ENCODE measurements at places on chromosomes 11 and 22. TPM values are rescaled to one million over a fixed set of nuclear protein-coding genes. Genes with fewer than 3 reads are reported as not detected.

DEUP1 gene
- polyA plus RNA-seq, result 0.71 TPM

TRIM49C gene
- not detected for polyA plus RNA-seq

CD81 gene
- polyA plus RNA-seq, result 643 TPM

IGLL1 gene
- polyA plus RNA-seq, result not detected

CCDC73 gene
- not detected for polyA plus RNA-seq

PANX2 gene
- polyA plus RNA-seq, result 15.2 TPM

SERPING1 gene
- polyA plus RNA-seq, result 43.4 TPM

CHEK1 gene
- polyA plus RNA-seq, result 24.5 TPM

OR8G1 gene
- not detected for polyA plus RNA-seq

ANGPTL5 gene
- not detected for polyA plus RNA-seq

SERPINH1 gene
- polyA plus RNA-seq, result 53.2 TPM

OVOL1 gene
- 0.10 TPM for polyA plus RNA-seq

PTGDR2 gene
- polyA plus RNA-seq, result 1.3 TPM

OR8D4 gene
- polyA plus RNA-seq, result not detected

STK33 gene
- 8.6 TPM for polyA plus RNA-seq

YPEL4 gene
- polyA plus RNA-seq, result 25.0 TPM

MUC2 gene
- polyA plus RNA-seq, result not detected

FAM76B gene
- 4.6 TPM for polyA plus RNA-seq

SLC7A4 gene
- 7.3 TPM for polyA plus RNA-seq

NPAS4 gene
- not detected for polyA plus RNA-seq

FGF3 gene
- not detected for polyA plus RNA-seq

RNF26 gene
- polyA plus RNA-seq, result 52.0 TPM

GSTT4 gene
- not detected for polyA plus RNA-seq

UCP3 gene
- 1.1 TPM for polyA plus RNA-seq

TYR gene
- not detected for polyA plus RNA-seq

MYOD1 gene
- polyA plus RNA-seq, result not detected

TRIM51 gene
- not detected for polyA plus RNA-seq

BIRC2 gene
- polyA plus RNA-seq, result 9.6 TPM

CHADL gene
- polyA plus RNA-seq, result 36.5 TPM

MUC6 gene
- 0.75 TPM for polyA plus RNA-seq

OR51B2 gene
- polyA plus RNA-seq, result not detected

CAPN5 gene
- 23.2 TPM for polyA plus RNA-seq

VWCE gene
- 1.0 TPM for polyA plus RNA-seq

WNT11 gene
- polyA plus RNA-seq, result 1.0 TPM

CLDN5 gene
- 123 TPM for polyA plus RNA-seq

TPBGL gene
- 3.0 TPM for polyA plus RNA-seq

VSIG10L2 gene
- not detected for polyA plus RNA-seq

EFCAB6 gene
- polyA plus RNA-seq, result 0.90 TPM

CD3D gene
- not detected for polyA plus RNA-seq

NADSYN1 gene
- polyA plus RNA-seq, result 16.2 TPM

F2 gene
- polyA plus RNA-seq, result not detected

PRRG4 gene
- 0.90 TPM for polyA plus RNA-seq

TRIOBP gene
- polyA plus RNA-seq, result 18.3 TPM

LBHD1 gene
- polyA plus RNA-seq, result 2.3 TPM

XBP1 gene
- 92.5 TPM for polyA plus RNA-seq

PLET1 gene
- not detected for polyA plus RNA-seq

TTC36 gene
- polyA plus RNA-seq, result 0.46 TPM

APOBEC3G gene
- 6.3 TPM for polyA plus RNA-seq

MUC5B gene
- polyA plus RNA-seq, result not detected

OR51I2 gene
- not detected for polyA plus RNA-seq

PATE2 gene
- polyA plus RNA-seq, result not detected

SHANK2 gene
- polyA plus RNA-seq, result 9.2 TPM

TIGD3 gene
- 7.1 TPM for polyA plus RNA-seq

POTEH gene
- not detected for polyA plus RNA-seq

SMC1B gene
- polyA plus RNA-seq, result 0.49 TPM

Data from brain (organoid and tissue), 16 donors.